Activated T-helper 1 cell treated with anti-CD3 and anti-CD28 coated beads, Interleukin-12 subunit alpha, Interleukin-12 subunit beta, Interleukin-2, Interleukin-4 antibody, amounts not matched to agents 30 ng/mL and 10 ng/mL and 1 ng/mL, durations not matched to agents 14 hours and 24 hours and 36 hours (primary cell): ENCODE measurements at places on chromosomes 16 and 17.

GRCh38 chr16:86848821-86849220 is 270.5 kb downstream of the FOXL1 start:
- peaks cover 1% of the 10 kb centered on the region for H3K27me3 ChIP-seq
- no peak overlapping the region for H3K4me3 ChIP-seq
- DNase-seq, result no peak
- no peaks in the 10 kb centered on the region for H3K36me3 ChIP-seq

GRCh38 chr16:78309763-78310162 is 210.3 kb downstream of the WWOX start:
- H3K36me3 ChIP-seq, result no peaks in the 10 kb centered on the region
- no peak overlapping the region for H3K4me3 ChIP-seq
- DNase-seq, result no peak
- H3K4me1 ChIP-seq, result peaks cover 6% of the 10 kb centered on the region
- H3K27me3 ChIP-seq, result peaks cover 1% of the 10 kb centered on the region

- no peaks in the 10 kb centered on the region for H3K36me3 ChIP-seq
- no peaks in the 10 kb centered on the region for H3K4me1 ChIP-seq
- no peak for DNase-seq
- no peak overlapping the region for H3K4me3 ChIP-seq
- H3K27me3 ChIP-seq, result no peaks in the 10 kb centered on the region
Observed at GRCh38 chr16:56022818-56023217, 147.6 kb upstream of the CES5A start.

DNA sequence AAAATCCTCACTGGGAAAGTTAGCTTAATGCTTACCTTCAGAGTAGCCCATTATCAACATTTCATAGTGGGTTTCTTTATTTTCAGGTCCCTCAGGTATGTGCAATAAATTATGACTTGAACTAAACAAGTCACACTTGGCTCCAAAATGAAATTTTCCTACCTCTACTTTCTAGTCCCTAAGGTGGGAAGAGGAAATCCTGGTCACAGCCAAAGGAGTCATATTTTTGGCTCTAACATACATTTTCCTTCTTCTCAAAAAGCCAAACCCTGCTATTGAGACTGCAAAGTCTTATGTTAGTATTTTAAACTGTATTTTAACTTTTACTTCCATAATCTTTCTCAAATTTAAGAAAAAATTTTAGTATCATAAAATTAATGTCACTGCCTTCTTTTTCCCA is 128.9 kb downstream of the BRIP1 start:
- H3K4me1 ChIP-seq, result no peaks in the 10 kb centered on the region
- peaks cover 23% of the 10 kb centered on the region for H3K36me3 ChIP-seq
- DNase-seq, result no peak

- peak; percentile 24 for DNase-seq
- H3K36me3 ChIP-seq, result no peaks in the 10 kb centered on the region
- H3K4me1 ChIP-seq, result peaks cover 10% of the 10 kb centered on the region
- no peak overlapping the region for H3K27ac ChIP-seq
- peaks cover 21% of the 10 kb centered on the region for H3K27me3 ChIP-seq
Observed at GRCh38 chr16:14354561-14355351, 275.3 kb downstream of the PARN start.

GRCh38 chr16:22161999-22162655 is at the start of gene SDR42E2:
Gene SDR42E2 (plus strand): TSS chr16:22162506. CDS start chr16:22165583, 3,077 bp downstream.
- H3K36me3 ChIP-seq, result no peaks in the 10 kb centered on the region
- H3K4me1 ChIP-seq, result no peaks in the 10 kb centered on the region
- DNase-seq, result no peak
- no peak within 1 kb of the TSS for H3K27ac ChIP-seq
- H3K27me3 ChIP-seq, result peaks cover 33% of the 10 kb centered on the region
- H3K4me3 ChIP-seq, result no peak within 1 kb of the TSS

- peaks cover 30% of the 10 kb centered on the region for H3K36me3 ChIP-seq
- no peaks in the 10 kb centered on the region for H3K27me3 ChIP-seq
- no peak overlapping the region for H3K4me3 ChIP-seq
- H3K4me1 ChIP-seq, result peaks cover 85% of the 10 kb centered on the region
- no peak overlapping the region for H3K27ac ChIP-seq
Observed at GRCh38 chr16:20905576-20905975, 5.0 kb downstream of the LYRM1 start.

DNA sequence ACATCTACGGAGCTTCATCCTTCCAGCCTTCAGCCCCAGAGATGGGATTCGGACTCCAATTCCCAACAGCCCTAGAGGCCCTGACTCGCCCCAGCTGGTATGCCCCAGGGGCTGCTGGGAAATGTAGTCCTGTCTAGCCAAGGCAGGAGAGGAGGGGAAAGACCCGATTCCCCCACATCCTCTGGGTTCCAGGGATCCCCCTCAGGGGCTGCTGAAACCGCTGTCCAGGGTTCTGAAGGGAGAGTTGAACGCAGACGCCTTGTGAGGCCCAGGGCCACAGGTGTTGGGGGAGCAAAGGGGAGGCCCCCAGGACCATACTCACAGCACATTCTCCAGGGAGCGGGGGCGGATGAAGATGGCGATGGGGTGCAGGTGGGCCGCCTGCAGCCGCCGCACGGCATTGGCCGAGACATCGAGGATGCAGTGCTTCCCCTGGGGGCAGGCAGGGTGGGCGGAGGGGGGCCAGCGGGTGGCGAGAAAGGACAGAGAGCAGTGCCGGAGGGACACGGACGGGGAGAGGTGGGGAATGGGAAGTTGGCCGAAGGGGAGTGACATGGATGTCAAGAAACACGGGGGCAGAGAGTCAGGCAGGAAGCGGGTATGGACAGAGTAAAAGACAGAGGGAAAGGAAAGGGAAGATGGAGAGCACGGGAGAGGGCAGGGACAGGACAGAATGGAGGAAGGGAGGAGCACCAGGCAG is 12.6 kb upstream of the ASGR1 start:
- H3K36me3 ChIP-seq, result peaks cover 5% of the 10 kb centered on the region
- no peak overlapping the region for H3K27ac ChIP-seq
- H3K27me3 ChIP-seq, result no peaks in the 10 kb centered on the region
- no peak for DNase-seq

GRCh38 chr16:31476303-31477219 is 4.6 kb downstream of the TGFB1I1 start:
- peaks cover 50% of the 10 kb centered on the region for H3K27me3 ChIP-seq
- DNase-seq, result peak; percentile 70
- H3K27ac ChIP-seq, result no peak overlapping the region
- peak overlapping the region; percentile 79 for H3K4me3 ChIP-seq
- peaks cover 23% of the 10 kb centered on the region for H3K4me1 ChIP-seq
- peaks cover 2% of the 10 kb centered on the region for H3K36me3 ChIP-seq

- no peak overlapping the region for H3K27ac ChIP-seq
- H3K27me3 ChIP-seq, result no peaks in the 10 kb centered on the region
- H3K4me1 ChIP-seq, result peaks cover 9% of the 10 kb centered on the region
- H3K4me3 ChIP-seq, result no peak overlapping the region
Observed at GRCh38 chr17:12047681-12048376, 27.2 kb downstream of the MAP2K4 start.

- no peak for DNase-seq
- peaks cover 7% of the 10 kb centered on the region for H3K4me1 ChIP-seq
- H3K27ac ChIP-seq, result no peak overlapping the region
- peak overlapping the region; percentile 66 for H3K4me3 ChIP-seq
- H3K36me3 ChIP-seq, result no peaks in the 10 kb centered on the region
Observed at GRCh38 chr16:381012-381788, 578 bp downstream of the PGAP6 start.

DNA sequence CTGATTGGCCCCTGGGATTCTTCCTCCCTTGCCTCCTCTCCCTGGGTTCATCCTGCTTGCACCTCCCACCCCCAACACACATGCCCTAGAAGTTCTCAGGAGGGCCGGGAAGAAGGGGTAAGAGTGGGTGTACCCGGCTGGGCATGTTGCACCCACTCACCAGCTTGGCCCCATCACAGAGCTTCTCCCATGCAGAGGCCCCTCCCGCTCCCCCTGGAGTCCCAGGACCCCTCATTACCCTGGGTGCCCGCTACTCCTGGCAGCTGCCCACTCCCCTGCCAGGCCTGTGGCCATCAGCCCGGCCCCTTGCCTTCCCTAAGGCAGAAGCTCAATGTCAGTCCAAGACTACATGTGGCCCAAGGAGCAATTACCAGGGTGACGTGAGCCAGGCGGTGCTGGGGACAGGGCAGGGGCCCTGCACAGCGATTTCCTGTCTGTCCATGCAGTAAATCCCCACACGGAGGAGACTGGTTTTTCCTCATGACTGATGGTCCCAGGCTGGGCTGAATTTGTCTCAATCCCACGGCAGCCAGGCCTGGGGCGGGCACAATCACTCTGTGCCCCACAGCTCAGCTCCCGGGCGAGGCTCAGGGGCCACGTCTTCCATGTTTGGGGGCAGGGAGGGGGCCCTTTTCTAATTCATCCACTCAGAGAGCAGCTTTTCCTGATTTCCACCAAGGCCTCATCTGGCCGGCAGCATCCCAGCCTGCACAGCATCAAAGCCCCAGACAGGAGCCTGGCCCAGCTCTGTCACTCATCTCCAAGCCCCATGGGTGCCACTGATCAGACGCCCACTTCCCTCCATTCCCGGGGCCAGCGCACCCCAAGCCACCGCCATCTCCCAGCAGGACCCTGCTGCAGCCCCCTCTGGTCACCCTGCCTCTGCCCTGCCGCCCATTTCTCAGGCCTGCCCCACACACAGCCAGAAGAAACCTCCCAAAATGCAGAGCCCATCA is 234.7 kb downstream of the KATNIP start:
- no peak for DNase-seq
- no peaks in the 10 kb centered on the region for H3K36me3 ChIP-seq
- H3K27me3 ChIP-seq, result no peaks in the 10 kb centered on the region
- H3K27ac ChIP-seq, result no peak overlapping the region
